ENCODE measurements at places on chromosomes 13 and 19. TPM values are rescaled to one million over a fixed set of nuclear protein-coding genes. Genes with fewer than 3 reads are reported as not detected.

The PRX gene
- polyA plus RNA-seq, result 8.4 TPM

GRCh38 chr13:44402899-44403445 lies 29.3 kb downstream of the SERP2 start:
- peaks cover 1% of the 10 kb centered on the region for H3K4me1 ChIP-seq
- H3K27ac ChIP-seq, result no peak overlapping the region
- no peak overlapping the region for H3K4me3 ChIP-seq
- no peaks in the 10 kb centered on the region for H3K27me3 ChIP-seq
- H3K36me3 ChIP-seq, result no peaks in the 10 kb centered on the region

The LILRB2 gene
- 1.3 TPM for polyA plus RNA-seq

DNA sequence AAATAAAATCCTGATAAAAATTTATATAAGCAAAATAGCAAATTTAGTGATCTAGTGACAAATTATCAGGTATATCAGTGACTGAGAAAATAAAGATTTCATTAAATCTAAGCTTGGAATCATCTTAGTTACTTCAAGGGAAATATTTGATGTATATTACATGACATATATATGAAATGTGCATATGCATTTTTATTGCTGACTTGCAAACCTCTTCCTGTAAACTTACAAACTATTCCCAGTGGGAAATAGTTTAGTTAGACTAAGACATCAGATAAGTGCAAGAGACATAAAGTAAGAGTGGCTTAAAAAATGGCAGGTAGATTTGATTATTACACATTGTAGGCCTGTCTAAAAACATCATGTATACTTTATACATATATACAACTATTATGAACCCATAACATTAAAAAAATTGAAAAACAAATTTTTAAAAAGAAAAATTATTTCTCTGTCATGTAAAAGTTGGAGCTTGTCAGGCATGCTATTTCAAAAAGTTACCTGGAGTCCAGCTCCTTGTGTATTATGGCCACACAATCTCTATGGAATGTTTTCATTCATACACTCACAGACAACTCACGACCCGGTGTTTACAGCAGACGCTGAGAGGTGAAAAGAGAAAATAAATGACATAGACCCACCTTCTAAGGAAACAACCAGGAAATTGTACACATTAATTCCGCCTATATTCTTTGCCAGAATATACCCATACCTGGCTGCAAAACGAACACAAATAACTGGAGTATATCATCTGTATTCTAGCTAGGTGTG lies 724.5 kb downstream of the SLITRK6 start:
- no peak overlapping the region for H3K4me3 ChIP-seq
- H3K27me3 ChIP-seq, result no peaks in the 10 kb centered on the region
- no peaks in the 10 kb centered on the region for H3K4me1 ChIP-seq

DNA sequence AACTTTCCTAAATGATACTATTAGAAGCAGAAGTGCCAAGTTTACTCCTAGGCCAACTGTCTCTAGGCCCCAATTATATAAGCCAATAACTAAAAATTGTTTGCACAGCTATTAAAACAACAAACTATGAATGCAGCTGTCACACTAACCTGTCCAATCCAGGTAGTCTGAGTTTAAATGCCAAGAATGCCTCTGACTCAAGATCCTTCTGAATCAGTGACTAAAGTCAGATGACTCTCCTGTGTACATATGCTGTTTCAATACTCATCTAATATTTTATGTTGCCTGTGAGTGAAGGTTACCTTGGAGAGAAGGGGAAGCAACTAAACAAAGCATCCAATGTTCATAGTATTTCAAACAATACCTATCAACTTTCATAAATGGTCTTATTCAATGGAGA lies 257.0 kb downstream of the ENOX1 start:
- H3K4me1 ChIP-seq, result no peaks in the 10 kb centered on the region
- no peaks in the 10 kb centered on the region for H3K36me3 ChIP-seq
- no peak overlapping the region for H3K4me3 ChIP-seq
- H3K27me3 ChIP-seq, result no peaks in the 10 kb centered on the region
- H3K27ac ChIP-seq, result no peak overlapping the region

The FXYD3 gene
- polyA plus RNA-seq, result 0.23 TPM

- peak; percentile 57 for DNase-seq
- H3K27ac ChIP-seq, result peak overlapping the region; percentile 26
- H3K27me3 ChIP-seq, result no peaks in the 10 kb centered on the region
- no peaks in the 10 kb centered on the region for H3K4me1 ChIP-seq
- peak overlapping the region; percentile 42 for H3K4me3 ChIP-seq
- no peaks in the 10 kb centered on the region for H3K36me3 ChIP-seq
These were observed 81.1 kb downstream of the ZNF429 start for GRCh38 chr19:21586311-21587116.

GRCh38 chr13:33556828-33557227 lies 261.1 kb upstream of the RFC3 start:
- DNase-seq, result no peak
- no peak overlapping the region for H3K4me3 ChIP-seq
- no peak overlapping the region for H3K27ac ChIP-seq
- H3K36me3 ChIP-seq, result no peaks in the 10 kb centered on the region
- no peaks in the 10 kb centered on the region for H3K27me3 ChIP-seq
- H3K4me1 ChIP-seq, result peaks cover 2% of the 10 kb centered on the region

The CGB8 gene
- polyA plus RNA-seq, result not detected

DNA sequence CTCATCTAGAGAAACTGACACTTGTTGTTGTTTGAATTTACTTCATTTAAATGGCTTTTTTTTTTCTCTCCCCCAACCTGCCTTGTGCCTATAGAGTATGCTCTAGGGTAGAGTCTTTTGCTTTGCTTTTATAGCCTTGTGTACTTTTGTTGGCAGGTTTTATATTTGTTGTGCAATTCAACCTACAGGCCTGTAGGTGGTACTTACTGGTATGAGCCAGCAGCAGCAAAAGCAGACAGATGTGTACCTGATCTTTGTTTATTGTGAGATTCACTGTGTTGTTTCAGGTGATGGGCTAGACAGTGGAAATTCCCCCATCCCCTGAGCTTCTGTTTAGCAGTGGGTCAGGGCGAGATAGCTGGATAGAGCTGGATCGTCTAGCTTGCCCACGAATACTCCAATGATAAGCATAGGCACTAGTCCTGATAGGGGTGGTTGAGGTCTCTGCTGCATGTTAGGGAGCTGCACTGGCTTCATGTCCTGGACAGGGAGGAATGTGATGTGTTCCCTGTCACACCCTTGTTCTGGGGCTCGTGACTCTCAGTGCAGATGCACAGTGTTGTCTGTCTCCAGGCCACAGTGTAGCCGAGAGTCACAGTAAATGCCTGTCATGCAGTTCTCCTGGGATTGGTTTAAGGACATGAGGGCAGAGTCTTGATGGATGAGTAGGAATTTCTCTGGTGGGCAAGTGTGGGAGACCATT lies 21.3 kb downstream of the DNAJC3 start:
- DNase-seq, result no peak
- H3K36me3 ChIP-seq, result no peaks in the 10 kb centered on the region
- no peaks in the 10 kb centered on the region for H3K4me1 ChIP-seq
- H3K4me3 ChIP-seq, result no peak overlapping the region
- no peak overlapping the region for H3K27ac ChIP-seq

DNA sequence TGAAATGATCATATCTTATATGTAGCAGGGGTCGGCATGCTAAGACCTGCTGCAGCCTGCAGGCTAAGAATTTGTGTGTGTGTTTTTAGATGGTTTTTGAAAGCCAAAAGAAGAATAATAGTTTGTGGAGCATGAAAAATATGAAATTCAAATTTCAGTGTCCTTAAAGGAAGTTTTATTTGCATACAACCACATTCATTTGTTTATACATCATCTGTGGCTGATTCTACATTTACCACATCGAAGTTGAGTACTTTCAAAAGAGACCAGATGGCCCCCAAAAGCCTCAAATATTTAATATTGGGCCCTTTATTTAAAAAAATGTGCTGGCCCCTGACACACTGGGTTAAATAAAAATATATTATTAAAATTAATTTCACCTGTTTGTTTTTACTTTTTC lies 1.3 kb downstream of the HAS1 start:
- H3K27ac ChIP-seq, result no peak overlapping the region
- no peak for DNase-seq
- no peak overlapping the region for H3K4me3 ChIP-seq
- peaks cover 6% of the 10 kb centered on the region for H3K4me1 ChIP-seq
- no peaks in the 10 kb centered on the region for H3K36me3 ChIP-seq

The SLC17A7 gene
- 0.19 TPM for polyA plus RNA-seq

DNA sequence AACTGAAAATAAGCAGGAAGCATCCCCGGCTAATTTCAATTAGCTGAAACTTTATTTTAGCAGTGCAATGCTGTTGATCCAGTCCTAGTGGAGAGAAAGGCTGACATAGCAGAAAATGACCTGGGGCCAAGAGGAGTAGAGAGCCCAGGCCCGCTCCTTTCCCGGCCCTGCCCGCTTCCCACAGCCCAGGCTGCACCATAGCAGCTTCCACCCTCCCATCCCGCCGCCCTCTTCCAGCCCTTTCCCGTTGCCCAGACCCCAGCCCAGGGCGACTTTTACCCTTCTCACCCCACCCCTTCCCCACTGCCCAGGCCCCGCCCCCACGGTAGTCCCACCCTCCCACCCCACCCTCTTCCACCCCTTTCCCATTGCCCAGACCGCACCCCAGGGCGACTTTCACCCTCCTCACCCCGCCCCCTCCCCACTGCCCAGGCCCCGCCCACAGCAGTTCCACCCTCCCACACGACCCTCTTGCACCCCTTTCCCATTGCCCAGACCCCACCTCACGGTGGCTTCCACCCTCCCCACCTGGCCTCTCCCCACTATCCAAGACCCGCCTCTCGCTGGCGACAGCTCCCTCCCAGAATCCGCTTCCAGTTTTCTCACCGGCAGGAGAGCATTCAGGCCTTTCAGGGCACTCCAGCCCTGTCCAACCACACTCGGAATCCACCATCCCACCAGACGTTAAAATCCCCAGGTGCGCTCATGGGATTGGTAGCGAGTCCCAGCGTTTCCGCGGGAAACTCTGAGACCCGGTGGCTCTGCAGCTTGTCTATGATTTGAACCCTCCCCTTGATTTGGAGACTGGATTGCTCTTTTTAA lies 8.3 kb downstream of the ZNF160 start:
- H3K27me3 ChIP-seq, result no peaks in the 10 kb centered on the region
- H3K4me3 ChIP-seq, result no peak overlapping the region
- H3K4me1 ChIP-seq, result peaks cover 1% of the 10 kb centered on the region
- no peak for DNase-seq
- no peaks in the 10 kb centered on the region for H3K36me3 ChIP-seq
- no peak overlapping the region for H3K27ac ChIP-seq

The GSX1 gene
- polyA plus RNA-seq, result not detected

The ZNF534 gene
- polyA plus RNA-seq, result 0.16 TPM

The B3GLCT gene
- polyA plus RNA-seq, result 4.1 TPM

The ZNF813 gene
- polyA plus RNA-seq, result 1.9 TPM

DNA sequence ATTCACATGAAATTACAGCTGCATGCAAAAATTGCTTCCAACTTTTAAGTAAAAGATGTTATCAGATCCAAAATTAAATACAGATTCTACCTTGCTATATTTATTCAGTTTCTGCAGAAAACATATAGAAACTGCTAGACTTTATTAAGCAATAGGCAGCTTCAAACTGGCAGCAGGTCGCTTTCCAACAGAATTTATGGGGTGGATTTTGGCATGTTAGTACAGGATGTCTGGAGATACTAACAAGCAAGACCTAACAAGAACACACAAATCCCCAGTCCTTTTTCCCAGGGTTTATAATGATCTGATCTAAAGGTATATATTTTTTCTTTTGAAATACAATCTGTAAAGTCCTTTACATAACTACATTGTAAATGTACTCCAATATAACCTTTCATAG lies 27.5 kb downstream of the TBC1D4 start:
- no peaks in the 10 kb centered on the region for H3K27me3 ChIP-seq
- no peak for DNase-seq
- no peak overlapping the region for H3K27ac ChIP-seq

DNA sequence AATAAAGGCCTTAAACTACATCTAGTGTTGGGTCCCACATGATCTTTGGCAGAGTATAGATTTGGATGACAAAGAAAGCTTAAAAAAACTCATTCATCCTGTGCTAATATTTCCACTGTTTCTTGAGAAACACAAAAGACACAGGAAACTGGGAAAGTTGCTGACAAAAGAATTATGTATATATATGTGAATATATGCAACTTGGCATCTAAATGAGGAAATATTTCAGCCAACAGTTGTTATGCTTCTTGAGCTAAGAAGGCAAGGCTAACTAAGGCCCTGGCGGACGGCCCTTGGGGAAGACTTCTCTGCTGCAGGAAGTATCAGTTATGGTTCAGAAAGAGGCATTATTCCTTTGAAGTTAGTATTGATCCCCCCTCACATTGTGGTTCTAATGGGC lies 491.8 kb downstream of the DIAPH3 start:
- H3K27ac ChIP-seq, result no peak overlapping the region
- H3K36me3 ChIP-seq, result no peaks in the 10 kb centered on the region
- DNase-seq, result no peak

The CYP4F2 gene
- polyA plus RNA-seq, result not detected

DNA sequence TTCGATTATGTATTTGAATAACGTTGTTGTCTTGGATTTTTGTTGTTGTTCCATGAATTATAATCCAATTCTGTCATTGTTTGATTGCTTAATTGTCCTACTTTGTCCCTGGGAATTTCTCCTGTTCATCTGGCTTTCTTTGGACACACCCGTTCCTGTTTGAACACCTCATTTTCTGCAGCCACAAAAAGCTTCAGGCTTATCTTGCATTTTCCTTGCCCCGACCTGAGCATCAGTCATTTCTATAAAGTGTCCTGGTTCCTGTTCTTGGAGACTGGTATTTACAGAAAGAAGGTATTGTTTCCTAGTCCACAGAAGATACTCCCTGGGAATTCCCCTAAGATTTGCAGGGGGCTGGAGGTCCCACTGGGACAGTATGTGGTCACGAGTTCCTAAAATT lies 731.8 kb upstream of the ARGLU1 start:
- H3K27me3 ChIP-seq, result no peaks in the 10 kb centered on the region
- no peaks in the 10 kb centered on the region for H3K4me1 ChIP-seq
- no peak overlapping the region for H3K27ac ChIP-seq
- no peak for DNase-seq

GRCh38 chr19:41937525-41938468 lies 9.5 kb upstream of the ERFL start:
- H3K27me3 ChIP-seq, result no peaks in the 10 kb centered on the region
- DNase-seq, result no peak
- H3K27ac ChIP-seq, result no peak overlapping the region

DNA sequence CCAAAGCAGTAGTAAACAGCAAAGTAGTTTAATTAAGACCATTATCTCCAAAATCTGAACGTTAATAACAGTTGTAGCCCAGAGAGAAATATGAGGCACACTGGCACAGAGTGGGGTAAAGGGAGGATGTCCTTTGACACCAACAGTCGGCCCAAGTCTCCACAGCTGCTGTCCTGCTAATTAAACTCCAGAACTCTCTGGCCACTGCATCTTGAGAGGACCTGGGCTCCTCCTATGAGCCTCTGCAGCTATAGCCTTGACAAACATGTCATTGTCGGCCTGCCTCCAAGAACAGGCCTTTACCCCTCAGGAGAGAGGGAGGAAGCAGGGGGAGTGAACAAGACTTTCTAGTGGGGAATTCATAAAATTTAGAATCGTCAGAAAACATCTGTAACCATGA lies 1170.4 kb downstream of the UQCRFS1 start:
- no peak for DNase-seq
- H3K36me3 ChIP-seq, result no peaks in the 10 kb centered on the region
- no peak overlapping the region for H3K27ac ChIP-seq
- H3K4me1 ChIP-seq, result no peaks in the 10 kb centered on the region

The SIGLEC10 gene
- polyA plus RNA-seq, result 1.3 TPM

The IZUMO4 gene
- 1.8 TPM for polyA plus RNA-seq

The IRGC gene
- polyA plus RNA-seq, result not detected

GRCh38 chr19:17647071-17648020 lies 40.8 kb downstream of the UNC13A start:
- H3K36me3 ChIP-seq, result no peaks in the 10 kb centered on the region
- no peaks in the 10 kb centered on the region for H3K4me1 ChIP-seq
- no peak for DNase-seq
- no peaks in the 10 kb centered on the region for H3K27me3 ChIP-seq

GRCh38 chr13:29523199-29523961 lies 72.1 kb downstream of the SLC7A1 start:
- H3K36me3 ChIP-seq, result no peaks in the 10 kb centered on the region
- no peak for DNase-seq
- H3K4me1 ChIP-seq, result no peaks in the 10 kb centered on the region
- no peak overlapping the region for H3K27ac ChIP-seq
